ENCODE measurements at places on chromosomes 3 and 15.

- DNase-seq: no peak
Measured at GRCh38 chr15:80788536-80788935, 9.4 kb downstream of the CEMIP start.

DNA sequence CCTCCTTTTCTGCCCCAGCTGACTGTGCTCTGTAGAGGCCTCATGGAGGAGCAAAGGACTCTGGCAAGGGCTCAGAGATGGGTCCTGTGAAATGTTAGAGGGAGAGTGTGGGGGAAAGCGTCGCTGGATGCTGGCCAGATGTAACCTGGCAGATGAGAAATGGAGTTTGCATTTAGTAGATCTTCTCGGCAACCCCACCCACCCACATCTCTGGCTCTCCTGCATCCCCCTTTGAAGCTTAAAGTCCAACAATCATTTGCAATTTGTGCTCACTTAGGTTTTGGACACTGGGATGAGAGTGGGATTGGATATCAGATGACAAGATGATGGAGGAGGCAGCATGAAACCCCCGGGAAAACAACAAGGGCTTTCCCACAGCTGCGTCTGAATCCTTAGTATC is 523.6 kb upstream of the MCTP2 start:
- no peak for DNase-seq

DNA sequence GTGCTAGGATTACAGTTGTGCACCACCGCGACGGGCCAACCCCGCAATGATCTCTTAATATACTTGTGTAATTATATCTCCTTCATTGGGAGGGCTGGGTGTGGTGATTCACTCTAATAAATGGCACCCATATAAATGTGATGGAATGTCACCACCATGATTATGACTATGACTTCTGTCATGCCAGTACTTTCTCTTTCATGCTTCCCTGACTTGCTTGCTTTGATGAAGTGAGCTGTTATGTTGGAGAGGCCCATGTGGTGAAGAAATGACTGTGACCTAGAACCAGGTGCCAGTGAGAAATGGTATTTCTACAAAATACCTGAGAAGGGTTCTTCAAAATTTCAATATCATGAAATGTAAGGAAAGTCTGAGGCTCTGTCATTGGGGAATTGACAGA is 24.4 kb upstream of the TP63 start:
- no peak for DNase-seq

GRCh38 chr15:65979316-65979715 is 110.0 kb downstream of the RAB11A start:
- DNase-seq: no peak

- DNase-seq: no peak
Measured at GRCh38 chr3:184082465-184082864, 14.4 kb upstream of the HTR3E start.

DNA sequence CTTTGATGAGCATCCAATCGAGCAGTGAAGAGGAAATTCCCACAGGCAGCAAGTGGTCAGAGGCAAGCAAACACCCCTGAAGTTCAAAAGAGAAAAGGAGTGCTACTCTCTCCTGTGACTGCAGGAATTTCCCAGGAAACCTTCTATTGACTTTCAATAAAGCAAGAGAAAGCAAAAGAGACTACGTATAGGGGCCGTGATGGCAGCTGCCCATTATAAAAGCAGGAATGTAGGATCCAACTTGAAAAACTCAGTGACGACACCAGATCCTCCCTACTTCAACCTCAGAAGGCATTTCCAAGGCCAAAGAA is 53.1 kb upstream of the IP6K2 start:
- no peak for DNase-seq

GRCh38 chr3:111668888-111669488 is 73.8 kb upstream of the ZBED2 start:
- DNase-seq: peak; percentile 18

DNA sequence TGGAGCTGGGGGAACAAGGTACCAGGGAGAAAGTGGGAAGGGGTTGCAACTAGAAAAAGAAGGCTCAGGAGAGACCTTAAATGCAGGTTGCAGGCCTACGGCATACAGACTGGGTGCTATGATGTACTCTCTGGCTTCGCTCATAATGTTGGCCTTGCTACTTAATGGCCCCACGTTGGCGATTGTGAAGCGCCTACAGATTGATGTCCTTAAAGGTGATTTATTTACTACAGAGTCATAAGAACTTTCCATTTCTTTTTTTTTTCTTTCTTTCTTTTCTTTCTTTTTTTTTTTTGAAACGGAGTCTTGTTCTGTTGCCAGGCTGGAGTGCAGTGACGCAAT is 25.4 kb downstream of the ZBTB38 start:
- DNase-seq: no peak

DNA sequence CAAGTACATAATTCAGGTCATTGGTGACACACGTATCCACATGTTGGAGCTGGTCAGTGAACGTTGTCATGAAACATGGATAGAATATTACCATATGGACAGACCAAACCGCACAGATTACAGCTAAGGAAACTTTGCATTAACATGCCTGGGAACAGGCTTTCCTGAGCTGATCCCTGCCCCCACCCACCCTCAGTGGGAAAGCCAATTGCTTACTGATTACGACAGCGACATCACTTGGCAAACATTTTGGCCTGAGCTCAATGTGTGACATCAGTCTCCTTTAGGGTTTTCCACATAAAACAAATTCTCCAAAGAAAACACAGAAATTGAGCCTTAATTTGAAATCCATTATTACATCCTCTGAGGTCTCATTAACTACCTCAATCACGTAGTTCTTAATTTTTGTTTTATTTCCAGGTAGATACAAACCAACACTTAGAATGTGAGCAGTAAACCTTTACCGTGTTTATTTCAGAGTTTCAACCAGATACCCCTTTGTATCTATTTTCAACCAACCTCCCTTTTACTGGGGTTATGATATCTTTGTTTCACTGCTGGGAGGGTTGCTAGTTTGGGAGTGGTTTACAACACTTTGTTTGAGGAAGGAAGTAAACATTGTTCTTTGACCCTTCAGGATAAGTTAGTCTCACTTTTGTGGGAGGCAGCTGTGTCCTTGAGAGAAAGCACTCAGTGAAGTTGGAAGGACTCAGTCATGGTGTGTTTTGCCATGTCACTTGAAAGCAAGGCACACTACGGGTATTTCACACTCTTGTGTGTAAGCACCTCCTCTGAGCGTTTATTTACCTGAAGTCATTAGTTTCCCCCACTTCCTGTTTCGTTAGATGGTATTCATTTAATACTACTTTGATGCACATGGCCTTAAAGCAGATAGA is 103.1 kb downstream of the CMSS1 start:
- DNase-seq: no peak

DNA sequence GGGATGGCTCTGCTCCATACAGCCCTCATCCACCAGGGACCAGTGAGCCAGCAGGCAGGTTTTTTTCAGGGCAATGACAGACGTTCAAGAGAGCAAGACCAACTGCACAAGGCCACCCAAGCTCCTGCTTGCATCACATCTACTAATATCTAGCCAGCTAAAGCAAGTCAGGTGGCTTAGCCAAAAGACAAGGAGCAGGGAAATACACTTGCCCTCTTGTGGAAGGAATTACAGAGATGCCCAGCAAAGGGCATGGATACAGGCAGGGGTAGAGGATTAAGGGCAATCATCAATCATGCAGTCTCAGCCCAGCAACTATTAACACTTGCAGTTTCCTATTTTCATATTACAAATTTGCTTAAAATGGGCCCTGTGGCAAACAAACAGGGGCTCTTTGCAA is 81.5 kb upstream of the NTRK3 start:
- peak; percentile 18 for DNase-seq

DNA sequence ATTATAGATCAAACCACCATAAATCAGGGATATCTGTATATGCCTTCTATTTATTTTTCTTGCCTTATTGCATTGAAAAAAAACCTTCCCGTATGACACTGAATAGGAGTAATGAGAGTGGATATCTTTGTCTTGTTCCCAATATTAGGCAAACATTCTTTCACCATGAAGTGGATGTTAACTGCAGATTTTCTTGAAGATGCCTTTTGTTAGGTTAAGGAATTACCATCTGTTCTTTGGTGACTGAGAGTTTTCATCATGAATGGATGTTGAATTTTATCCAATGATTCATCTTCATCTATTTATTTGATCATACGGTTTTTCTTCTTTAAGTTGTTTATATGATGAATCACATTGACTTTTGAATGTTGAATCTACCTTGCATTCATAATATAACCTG is 47.1 kb upstream of the MECOM start:
- DNase-seq: no peak

GRCh38 chr3:55480911-55481743 is 6.0 kb downstream of the WNT5A start:
- no peak for DNase-seq

DNA sequence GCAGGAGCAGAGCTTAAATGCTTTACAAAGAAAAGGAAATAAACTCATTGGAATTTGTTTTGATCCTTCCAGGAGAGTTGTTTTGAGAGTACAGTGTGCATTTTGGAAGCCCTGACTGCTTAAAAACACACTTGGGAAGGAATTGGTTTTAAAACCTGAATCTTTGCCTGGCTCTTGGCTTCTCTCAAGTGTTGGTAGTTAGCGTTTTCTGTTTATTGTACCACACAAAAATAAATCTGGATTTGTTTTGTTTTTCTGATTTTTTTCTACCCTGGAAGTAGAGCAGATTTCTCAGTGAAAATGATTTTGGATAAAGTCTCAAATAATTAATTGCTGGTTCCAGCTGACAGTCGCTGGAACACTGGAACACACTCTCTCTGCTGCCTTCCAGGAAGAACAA is 90.6 kb downstream of the CHST2 start:
- no peak for DNase-seq

DNA sequence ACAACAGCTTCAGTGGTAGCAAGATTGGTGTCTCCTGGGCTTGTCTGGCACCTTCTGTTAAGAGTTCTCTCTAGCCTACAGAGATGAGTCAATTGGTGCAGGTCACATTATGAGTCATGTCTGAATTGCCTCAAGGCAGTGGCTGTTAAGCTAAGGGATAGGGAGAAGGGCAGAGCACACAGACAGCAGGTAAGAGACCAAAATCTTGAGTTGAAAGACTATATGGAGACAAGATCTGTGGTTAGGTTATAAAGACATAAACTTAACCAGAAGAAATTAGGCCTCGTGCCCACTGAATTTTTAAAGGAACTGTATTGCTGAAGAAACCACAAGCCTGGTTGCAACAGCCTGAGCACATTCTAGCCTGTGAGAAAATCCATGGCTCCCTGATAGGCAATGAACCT is 19.2 kb upstream of the KPNA1 start:
- no peak for DNase-seq

DNA sequence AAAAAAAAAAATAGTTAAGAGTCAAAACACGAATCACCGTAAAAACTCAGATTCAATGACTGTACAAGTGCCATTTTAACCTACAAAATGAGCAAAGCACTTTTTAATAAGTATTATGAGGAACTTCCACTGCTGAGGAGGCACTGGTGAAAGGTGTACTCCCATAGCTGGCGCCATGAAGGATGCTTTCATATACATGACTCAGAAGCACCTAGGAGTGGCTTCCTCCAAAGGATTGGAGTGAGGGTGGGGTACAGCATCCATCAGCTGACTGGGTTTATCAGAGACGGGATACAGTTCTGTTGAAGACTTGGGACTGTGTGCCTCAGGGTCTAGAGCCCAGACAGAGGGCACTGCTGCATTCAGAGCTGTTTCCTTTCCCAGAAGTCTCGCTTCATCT is 60.9 kb upstream of the MEX3B start:
- DNase-seq: no peak

DNA sequence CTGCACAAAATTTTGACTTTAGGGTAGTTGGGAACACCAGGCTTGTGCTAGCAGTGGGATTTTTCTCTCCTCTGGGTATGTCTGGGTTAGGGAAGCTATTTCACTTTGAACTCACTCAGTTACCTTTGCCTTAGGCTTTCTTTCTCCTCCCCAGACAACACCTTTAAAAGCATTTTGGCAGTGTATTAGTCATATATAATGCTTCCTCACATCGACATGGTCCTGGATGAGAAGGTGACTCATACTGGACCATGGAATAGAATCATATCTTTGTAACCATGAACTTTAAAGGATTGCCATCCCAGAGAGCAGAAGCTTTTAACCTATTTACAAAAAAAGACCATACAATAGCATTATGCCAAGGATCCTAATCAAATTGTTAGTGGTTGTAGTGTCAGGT is 2.7 kb downstream of the RYR3 start:
- DNase-seq: no peak

- no peak for DNase-seq
Measured at GRCh38 chr15:98003518-98003917, 43.0 kb downstream of the ARRDC4 start.

DNA sequence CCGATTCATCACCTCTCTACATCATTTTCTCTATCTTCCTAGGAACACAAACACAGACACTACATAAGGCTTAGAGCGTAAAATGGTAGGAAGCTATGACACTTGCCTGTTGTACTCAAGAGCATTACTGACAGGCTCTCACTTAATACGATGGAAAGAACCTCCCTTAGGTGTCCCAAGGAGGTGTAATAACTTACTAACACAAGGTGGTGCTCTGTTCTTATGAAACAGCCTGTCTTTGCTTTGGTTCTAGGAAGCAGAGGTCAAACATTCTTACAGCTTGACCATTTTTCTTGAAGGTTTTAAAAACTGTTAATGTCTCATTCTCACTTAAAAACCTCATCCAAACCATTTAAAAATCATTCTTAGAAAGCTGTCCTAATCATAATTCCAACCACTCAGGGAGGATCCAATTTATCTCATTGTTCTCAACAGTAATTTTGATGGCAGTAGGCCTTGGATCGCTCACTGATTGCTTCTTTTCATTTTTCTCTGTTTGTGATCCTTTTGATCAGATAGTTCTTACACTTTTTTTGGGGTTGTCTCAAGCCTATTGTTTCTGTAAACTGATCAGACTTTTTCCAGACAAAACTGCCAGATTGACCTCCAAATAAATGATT is 317.8 kb upstream of the AGTR1 start:
- DNase-seq: peak; percentile 40

GRCh38 chr3:58633157-58633865 is 33.3 kb downstream of the FAM3D start:
- DNase-seq: no peak

GRCh38 chr3:152299249-152299976 is 30.7 kb downstream of the MBNL1 start:
- DNase-seq: no peak

All from NCI-H524 treated with DMSO at 0.1 percent for 48 hours (cell line).